ENCODE measurements at places on chromosomes 12 and 14.

GRCh38 chr12:31496257-31496656 is 94.7 kb downstream of the DENND5B start:
- no peak for DNase-seq

DNA sequence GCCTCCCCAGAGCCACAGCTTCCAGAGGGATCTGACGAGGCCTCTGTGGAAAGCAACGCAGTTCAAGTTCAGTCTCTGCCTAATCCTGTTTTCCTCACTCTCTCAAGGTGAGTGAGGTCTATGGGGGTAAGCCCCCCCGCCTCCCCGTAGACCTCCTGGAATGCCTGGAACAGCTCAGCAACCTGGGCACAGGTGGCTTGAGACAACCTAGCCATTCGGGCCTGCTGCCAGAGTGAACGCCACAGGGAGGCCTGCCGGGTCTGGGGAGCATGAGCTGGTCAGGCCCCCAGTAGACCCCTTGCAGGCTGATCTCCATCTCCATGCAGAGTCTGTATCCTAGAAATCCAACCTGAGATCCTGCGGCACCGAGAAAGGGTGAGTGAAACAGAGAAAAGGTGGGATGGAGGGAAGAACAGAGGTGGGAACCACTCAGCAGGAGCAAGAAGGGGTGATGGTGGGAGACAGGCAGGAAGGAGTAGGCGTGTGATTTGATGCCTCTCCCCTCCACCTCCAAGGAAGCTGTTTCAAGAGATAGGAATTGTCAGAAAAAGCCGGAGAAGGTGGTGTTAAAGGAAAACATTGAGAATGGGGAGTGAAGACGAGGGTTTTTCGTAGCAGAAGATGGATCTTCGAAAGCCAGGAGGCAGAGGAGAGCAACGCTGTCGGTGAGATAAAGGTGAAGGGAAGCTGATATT is 123.1 kb upstream of the PRMT8 start:
- no peak for DNase-seq

DNA sequence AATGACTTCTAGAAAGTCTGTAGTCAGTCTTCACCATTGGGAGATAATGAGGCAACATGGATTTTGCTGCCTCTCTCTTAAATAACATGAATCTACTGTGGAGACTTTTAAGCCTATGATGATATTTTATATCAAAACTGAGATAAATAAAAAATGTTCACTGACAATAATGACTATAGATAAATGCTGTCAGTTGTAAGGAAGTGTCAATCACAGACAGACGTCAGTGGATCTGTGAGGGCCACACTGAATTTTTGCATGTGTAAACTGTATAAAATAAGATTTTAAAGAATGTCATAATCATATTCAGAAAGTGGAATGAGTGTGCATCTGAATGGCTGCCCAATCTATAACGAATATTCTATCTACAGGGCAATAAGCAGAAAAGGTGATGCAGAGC is 364.0 kb downstream of the NRXN3 start:
- no peak for DNase-seq

GRCh38 chr14:20477211-20477876 is 8.1 kb downstream of the PNP start:
- DNase-seq = no peak

- DNase-seq = peak; percentile 46
Observed at GRCh38 chr12:66111605-66112004, 18.9 kb downstream of the LLPH start.

- DNase-seq = peak; percentile 44
Observed at GRCh38 chr12:105864901-105865300, 273.9 kb downstream of the NUAK1 start.

- no peak for DNase-seq
Observed at GRCh38 chr14:23615856-23616255, 20.3 kb upstream of the DHRS2 start.

- DNase-seq = peak; percentile 64
Observed at GRCh38 chr14:29282169-29282568, 515.6 kb downstream of the FOXG1 start.

- DNase-seq = peak; percentile 31
Observed at GRCh38 chr14:37668646-37669045, 73.2 kb downstream of the TTC6 start.

DNA sequence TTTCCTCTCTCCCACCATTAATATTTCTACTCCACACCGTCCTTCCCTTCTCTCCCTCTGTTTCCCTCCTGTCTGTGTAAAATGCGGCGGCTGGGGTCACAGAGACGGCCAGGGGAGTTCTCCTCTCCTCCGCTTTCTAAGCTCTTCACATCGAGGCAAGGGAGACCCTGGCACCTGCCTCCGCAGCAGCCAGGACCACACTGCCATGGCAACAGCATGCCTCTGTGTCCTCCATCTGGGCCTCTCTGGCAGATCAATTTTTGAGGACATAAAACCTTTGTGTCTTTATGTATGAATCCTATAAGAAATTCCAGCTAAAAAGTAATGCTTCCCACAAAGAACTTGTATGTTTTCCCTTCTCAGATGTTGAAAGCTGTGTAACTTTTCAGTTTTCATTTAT is 41.4 kb downstream of the DYRK4 start:
- DNase-seq = no peak

Measured in fibroblast of skin of abdomen (primary cell).